ENCODE measurements at places on chromosomes 12 and 14.

DNA sequence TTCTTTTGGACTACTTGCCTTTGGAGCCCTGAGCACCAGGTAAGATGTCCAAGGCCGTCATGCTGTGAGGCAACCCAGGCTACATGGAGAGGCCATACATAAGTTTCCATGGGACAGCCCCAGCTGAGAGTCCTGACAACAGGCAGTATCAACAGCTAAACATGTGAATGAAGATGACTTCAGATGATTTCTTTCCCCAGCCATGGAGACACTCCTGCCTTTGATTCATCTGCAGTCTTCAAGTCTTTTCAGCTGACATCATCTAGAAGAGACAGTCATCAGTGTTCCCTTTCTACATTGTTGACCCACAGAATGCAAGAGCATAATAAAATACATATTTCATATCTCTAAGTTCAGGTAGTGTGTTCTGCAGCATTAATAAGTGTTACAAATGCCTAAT, 398.7 kb downstream of the BTG1 start:
- no peak for DNase-seq

- DNase-seq = no peak
Observed at GRCh38 chr14:52003324-52003723, 14.0 kb downstream of the RTRAF start.

GRCh38 chr12:96063046-96063445, 27.7 kb upstream of the LTA4H start:
- DNase-seq = no peak

DNA sequence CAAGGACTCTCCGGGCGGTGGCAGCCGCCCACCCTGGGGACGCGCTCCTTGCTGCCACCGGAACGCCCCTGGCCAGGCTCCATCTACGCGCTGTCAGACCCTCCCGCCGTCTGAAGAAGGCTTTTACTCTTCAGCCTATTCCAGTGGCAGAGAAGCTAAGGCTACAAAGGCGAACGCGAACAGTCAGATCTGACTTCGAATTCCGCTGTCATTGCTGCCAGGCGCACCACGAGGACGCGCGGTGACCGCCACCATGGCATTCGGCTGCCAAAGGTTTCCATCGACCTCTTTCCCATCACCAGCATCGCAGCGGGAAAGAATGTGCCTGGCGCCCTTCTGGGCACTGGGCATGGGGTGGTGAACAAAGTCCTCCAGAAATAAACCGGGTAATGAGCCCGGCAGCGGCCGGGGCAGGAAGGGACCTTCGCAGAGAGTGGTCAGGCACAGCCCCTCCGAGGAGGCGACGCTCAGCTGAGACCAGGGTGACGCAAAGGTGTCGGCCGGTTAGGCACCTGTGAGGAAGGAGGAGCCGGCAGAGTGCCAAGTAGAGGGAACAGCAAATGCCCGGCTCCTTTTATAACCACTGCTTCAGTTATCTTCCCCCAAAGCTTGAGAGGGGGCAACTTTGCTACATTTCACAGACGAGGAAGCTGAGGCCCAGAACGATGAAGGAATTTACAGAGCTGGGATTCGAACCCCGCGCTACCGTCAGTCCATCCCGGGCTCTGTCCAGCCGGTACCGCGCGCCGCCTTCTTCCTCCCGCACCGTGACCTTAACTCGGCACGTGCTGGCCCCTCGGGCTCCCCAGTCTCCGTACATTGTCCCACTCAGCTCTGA, 1.9 kb upstream of the RFX4 start:
- no peak for DNase-seq

- DNase-seq = no peak
Observed at GRCh38 chr12:50185301-50185895, 18.2 kb upstream of the CERS5 start.

DNA sequence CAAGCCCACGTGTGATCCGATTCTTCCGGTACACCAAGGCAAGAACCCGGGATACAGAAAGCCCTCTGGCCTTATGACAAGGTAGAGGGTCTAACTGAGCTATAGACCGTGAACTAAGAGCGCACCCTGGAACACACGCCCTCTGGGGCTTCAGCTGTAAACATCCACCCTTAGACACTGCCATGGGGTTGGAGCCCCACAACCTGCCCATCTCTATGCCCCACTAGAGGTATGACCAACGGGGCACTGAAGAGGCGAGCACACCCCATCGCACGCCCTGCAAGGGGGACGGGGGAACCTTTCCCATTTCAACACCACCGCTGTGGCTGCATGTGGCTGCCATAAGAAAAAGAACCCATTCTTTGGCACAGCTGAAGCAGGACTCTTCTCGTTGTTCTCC, 1206.0 kb upstream of the TMEM132C start:
- no peak for DNase-seq

GRCh38 chr12:55729819-55730818, 1.3 kb upstream of the CD63 start:
- DNase-seq = no peak

DNA sequence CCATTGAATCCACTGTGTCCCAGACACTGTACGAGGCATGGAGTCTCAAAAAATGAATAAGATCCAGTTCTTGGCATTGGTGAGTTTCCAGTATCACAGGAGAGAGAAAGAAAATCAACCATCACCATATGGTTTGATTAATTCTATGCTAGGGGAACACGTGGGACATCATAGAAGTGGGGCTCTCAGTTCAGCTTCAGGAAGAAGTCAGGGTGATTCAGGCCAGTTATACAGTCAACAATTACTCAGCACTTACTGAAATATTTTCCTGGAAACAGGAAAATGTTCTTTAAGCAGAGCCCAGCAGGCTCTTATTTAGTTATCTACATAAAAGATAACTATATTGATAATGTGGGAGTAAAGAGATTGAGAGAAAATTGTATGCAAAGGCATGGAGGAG, 407.2 kb downstream of the NOVA1 start:
- no peak for DNase-seq

DNA sequence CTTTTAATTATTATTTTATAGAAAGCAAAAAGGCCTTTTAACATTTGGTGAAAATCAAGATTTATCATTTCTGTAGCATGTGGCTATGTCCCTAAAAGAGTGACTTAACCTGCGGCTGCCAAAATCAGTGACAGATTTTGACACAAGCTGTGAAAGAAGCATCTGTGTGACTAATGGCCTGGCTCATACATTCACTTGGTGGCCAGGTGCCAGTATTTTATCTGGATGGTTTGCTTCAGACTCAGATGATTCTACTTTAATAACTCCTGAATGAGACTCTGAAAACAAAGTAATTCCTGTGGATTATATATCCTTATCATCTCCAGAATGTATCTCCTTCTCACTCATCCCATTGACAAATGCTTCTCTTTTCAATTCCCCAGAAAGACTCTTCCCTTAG, 103.0 kb downstream of the FSCB start:
- no peak for DNase-seq

DNA sequence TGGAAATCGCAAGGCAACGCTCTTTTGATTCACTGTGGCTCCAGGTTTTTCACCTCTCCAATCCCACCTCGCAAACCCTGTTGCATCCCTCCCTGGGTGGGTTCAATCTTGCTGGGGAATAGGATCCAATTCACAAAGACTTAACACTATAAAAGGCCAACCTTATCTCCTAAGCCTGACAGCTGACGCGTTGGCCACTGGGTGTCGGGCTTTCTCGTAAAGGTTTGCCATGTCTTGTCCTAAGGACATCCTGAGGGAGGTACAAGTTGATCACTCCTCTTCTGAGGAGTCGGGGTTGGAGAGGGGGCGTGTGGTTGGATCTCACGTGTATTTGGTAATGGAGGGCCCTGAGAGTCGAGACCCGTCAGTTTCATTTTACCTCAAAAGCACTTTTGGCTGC, 112.6 kb upstream of the FZD10 start:
- DNase-seq = no peak

DNA sequence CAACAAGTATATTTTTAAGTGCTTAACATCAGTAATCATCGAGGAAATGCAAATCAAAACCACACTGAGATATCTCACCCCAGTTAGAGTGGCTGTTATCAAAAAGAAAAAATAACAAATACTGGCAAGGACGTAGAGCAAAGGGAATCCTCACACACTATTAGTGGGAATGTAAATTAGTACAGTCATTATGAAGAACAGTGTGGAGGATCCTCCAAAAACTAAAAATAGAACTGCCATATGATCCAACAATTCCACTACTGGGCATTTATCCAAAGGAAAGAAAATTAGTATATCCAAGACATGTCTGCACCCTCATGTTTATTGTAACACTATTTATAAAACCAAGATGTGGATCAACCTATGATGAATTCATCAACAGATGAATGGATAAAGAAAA, 149.0 kb upstream of the PWP1 start:
- no peak for DNase-seq

GRCh38 chr12:45354399-45354798, 138.5 kb downstream of the ANO6 start:
- DNase-seq = no peak

- DNase-seq = no peak
Observed at GRCh38 chr14:38743966-38744584, 359.0 kb downstream of the SEC23A start.

DNA sequence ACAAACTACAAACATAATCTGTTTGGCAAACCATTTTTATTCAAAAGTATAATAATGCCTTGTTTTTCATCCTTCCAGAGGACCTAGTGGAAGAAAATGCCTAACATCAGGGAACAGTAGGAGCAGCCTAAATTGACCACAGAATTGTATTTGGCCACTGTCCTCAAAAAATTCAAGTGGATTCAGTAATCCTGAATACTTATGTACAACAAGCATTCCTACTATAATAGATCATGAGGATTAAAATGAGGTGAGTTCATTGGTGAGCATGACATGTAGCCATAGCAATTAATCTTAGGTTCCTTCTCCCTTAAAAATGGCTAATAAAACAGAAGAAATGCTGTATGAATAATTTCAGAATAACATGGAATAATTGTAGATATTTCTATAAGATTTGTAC, 209.3 kb downstream of the DAD1 start:
- DNase-seq = no peak

GRCh38 chr12:9782547-9783382, 22.1 kb upstream of the CD69 start:
- DNase-seq = no peak

GRCh38 chr14:33556382-33557121, 394.3 kb downstream of the EGLN3 start:
- DNase-seq = no peak

GRCh38 chr12:122961531-122962329, 4.5 kb downstream of the ABCB9 start:
- no peak for DNase-seq

- DNase-seq = no peak
Observed at GRCh38 chr12:127306604-127307215, 960.3 kb upstream of the TMEM132C start.

GRCh38 chr12:31406345-31406744, 80.4 kb upstream of the SINHCAF start:
- DNase-seq = no peak

- DNase-seq = no peak
Observed at GRCh38 chr14:73173092-73173735, 36.9 kb downstream of the PSEN1 start.

DNA sequence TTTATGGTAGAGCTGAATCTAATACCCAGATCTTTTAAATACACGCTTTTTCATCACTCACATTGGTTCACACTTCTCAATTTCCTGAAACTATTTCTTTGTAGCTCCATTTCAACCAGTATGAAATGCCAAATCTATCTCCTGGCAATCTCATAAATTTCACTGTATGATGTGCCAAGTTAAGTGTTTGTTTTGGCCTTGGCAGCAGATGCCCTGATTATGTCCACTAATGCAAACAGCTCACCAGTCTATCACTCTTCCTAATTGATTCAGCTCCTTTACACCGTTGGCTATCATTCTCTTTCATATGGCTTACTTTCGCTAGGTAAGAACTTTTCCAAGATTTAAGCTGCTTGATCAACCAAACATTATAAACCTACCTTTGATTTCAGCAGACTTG, 58.6 kb downstream of the ZFC3H1 start:
- no peak for DNase-seq

GRCh38 chr14:52305014-52305413, 9.1 kb upstream of the PTGER2 start:
- DNase-seq = no peak

- no peak for DNase-seq
Observed at GRCh38 chr12:24015833-24016160, 66.3 kb upstream of the SOX5 start.

GRCh38 chr12:99281277-99281676, 366.3 kb upstream of the GARIN6 start:
- DNase-seq = no peak

- DNase-seq = no peak
Observed at GRCh38 chr12:31887109-31887811, 72.0 kb upstream of the RESF1 start.

DNA sequence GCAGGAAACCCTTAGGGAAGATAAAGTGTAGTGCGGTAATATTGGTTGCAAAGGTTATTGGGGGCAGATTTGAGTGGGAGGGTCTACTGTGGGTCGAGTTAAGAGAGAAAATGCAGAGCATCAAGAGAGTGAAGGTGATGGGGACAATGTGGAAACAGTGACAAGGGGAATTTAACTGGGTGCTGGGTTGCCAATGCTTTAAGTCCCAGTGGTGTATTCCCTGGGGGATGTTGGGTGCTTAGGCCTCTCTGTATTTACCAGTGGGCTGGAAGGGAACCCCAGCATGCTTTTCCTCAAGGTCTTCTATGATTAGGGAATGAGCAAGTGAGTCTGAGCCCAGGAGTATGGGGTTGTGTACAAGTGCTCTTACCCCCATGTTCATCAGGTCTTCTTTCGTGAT, 10.6 kb downstream of the BCAT1 start:
- DNase-seq = no peak

DNA sequence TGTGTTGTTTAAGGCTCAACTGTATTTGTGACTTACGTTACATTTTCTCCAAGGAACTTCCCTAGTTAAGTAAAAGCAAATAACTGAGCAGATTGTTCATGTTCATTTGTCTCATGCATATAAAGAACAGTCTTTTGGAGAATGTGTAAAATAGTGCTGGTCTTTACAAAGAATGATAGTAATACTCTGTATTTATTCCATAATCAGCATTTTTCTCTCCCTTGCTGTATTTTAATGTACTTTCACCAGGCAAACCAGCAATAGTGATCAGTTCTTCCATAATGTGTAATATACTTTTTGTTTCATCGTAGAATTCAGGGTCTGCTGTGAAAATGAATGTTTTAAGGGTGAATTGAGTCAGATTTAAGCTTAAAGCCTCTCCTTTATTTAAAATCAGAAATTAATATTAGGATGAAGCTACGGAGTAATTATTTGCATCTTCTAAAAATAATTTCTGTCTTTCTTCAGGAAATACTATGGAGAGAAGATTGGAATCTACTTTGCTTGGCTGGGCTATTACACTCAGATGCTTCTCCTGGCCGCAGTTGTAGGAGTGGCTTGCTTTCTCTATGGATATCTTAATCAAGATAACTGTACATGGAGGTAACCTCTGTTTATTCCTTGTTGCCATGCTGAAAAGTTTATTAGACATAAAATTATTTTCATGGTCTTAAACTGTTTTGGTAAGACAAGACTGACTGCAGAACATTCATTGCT, 141.1 kb downstream of the ANO6 start:
- no peak for DNase-seq

All from stimulated activated CD8-positive, alpha-beta memory T cell treated with anti-CD3 and anti-CD28 coated beads, Interleukin-12 subunit alpha, Interleukin-12 subunit beta, amount 100 ng/mL, for 4 hours (primary cell).